Hypothalamus (tissue), 51 donors: ENCODE measurements at places on chromosomes 3 and 15.

GRCh38 chr15:91445695-91446228 lies 345.7 kb downstream of the SV2B start:
- DNase-seq: no peak

DNA sequence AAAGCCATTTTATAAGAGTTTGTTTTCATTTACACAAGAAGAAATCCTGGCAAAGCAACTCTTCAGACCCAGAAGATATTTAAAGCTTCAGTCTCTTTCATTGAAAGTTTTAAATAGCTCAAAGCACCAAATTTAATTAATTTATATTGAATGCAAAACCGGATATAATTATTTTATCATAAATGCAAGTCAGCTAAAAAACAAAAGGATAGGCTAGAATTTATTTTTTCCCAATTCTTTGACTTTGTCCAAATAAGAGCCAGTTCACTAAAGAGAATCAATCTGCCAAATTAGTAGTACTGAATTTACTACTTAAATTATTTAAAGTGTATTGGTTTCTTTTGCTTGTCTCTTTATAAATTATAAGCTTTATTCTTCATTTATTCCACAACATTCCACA lies 101.5 kb downstream of the ZNF385D start:
- no peak for DNase-seq

DNA sequence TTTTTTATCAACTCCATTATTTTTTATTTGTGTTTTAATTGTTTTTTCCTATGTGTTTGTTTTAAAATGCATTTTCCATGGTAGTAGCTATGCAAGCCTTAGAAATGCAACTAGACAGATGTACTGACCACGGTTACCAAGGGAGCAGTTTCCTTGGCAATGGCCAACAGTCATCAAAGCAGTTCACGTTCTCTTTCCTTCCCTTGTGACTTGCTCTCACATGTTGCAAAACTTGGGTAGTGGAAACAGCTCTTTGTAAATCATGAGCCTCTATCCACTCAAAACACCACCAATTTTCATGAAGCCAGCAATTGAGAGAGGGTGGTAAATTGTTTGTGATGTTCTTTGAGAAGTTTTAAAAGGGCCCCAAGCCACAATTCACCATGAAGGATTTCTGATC lies 499.4 kb upstream of the MDFIC2 start:
- no peak for DNase-seq

DNA sequence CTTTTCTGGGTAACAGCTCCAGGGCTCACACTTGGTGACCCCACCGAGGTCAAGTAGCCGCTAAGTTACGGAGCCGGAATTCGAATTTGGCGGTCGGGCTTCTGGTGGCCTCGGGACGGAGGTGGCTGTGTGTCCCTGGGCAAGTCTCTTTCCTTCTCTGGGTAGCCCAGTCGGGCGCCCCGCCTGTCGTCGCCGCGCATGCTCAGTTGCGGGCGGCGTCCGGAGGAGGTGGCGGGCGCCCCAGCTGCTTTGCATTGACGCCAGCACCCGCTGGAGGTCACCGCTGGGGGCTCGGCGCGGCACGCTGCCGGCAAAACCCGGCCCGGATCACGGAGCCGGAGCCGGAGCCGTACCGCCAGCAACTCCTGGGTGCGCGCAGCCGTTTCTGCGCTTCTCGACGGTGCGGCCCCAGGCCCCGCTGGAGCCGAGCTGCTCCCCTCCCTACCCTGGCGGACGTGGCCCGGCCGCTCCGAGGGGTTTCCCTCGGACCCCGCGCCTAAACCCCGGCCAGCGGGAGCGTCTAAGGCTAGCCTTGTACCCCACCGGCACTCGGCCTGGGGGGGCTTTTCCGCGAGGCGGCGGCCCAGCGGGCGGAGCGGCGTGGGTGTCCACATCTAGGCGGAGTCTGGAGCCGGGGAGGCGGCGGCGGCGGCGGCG lies 474 bp upstream of the PDE8A start:
- peak; percentile 92 for DNase-seq

DNA sequence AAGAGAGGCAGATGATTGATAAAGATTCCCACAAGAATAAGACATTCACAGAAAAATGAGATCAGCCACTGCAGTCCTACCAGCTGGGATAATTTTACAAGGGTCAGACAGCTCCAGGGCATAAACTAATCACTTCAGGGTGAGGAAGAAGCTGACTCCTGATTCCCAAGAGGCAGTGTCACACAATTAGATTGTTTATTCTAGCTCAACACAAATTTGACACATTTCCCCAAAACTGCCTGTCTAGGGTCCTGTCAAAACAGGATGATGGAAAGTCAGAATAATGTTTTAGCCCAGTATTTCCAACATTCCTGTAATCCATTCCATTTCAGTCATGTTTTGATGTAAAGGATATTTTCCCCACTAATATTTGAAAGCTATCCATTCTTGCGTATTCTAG lies 110.8 kb downstream of the TNIK start:
- no peak for DNase-seq

DNA sequence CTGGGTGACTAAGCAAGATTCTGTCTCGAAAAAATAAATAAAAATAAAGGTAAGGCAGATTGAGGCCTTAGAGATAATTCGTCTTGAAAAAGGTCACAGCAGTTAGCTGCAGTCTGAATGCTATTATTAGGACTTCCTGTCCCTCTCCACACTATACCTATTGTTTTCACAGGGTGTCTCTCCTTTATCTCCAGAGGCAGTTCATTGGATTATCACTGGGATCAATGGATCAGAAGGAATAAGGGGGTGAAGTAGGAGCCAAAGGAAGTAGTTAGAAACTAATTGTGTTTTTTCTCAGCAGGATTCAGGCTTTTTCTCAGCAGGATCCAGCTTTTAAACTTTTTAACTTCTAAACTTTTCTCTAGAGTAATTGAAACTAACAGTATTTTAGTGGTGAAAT lies 326.9 kb downstream of the IL5RA start:
- DNase-seq: no peak

DNA sequence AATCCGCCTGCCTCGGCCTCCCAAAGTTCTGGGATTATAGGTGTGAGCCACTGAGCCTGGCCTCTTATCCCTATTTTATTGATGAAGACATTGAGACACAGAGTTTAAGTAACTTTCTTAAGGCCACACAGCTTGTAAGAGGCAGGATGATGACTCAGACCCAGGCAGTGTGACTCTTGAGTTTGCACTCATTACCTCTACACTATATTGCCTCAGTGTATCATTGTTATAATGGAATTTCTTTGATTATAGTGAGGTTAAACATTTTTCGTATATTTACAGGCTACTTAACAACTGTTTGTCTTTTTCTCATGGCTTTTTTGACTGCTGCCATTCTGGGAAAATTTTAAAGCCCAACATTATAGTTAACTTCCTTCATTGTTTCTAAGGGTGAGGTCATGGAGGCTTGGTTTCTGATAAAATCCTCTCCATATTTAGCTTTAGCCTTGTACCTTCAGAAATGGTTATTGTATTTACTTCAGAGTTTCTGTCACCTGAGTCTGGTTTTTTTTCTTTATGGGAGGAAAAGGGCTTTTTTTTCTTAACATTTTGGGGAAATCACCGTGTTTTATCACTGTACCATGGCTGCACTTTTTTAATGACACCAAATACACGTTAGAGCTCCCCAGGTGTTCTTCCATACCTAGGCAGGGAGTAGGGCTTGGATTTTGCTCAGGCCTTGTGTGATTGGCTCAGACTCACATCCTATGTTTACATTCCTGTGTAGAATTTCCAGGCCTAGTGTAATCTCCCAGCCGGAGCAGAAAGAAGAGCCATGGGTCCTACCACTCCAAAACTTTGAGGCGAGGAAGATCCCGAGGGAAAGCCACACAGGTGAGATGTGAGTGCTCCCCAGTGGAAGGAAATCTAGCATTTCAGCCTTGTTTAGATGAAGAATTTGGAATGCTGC lies 6.3 kb downstream of the ZNF774 start:
- no peak for DNase-seq

DNA sequence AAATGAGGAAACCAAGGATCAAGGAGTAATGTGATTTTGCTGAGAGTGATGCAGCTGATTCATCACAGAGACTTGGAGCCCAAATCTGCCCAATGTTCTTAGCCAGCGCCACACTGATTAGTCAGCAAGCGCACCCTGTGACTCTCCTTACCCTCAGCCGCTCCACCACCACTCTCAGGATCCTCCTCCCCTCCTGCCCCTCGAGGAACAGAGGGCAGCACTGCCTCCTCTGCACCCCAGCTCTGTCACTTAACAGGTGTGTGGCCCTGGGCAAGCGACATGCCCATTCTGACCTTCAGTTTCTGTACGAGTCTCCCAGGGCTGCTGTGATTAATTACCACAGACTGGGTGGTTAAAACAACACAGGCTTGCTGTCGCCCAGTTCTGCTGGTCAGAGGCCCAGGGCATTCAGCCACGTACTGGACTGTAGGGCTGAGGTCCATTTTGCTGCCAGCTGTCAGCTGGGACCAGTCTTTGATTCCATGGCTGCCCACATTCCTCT lies 36.1 kb upstream of the HRH1 start:
- DNase-seq: no peak

GRCh38 chr3:37453393-37454389 lies 279.3 kb upstream of the LRRFIP2 start:
- DNase-seq: peak; percentile 42

DNA sequence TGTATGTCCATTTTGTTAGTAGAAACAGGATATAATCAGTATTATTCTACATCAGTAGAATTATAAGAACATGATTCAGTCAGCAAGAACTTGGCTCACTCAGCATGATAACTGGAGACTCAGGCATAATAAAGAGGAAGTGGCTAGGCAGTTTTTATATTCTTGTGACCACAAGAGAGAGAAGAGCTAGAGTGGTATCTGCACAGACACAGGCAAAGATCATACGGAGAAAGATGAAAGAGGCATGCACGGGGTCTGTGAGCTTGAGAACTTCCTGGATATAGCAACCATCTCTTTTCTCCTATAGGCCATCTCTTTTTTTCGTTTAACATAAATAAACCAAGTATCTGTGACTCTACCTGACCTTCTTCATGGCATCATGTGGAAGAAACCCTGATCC lies 46.8 kb downstream of the MYO5A start:
- DNase-seq: no peak

GRCh38 chr3:12963231-12963896 lies 109.9 kb downstream of the IQSEC1 start:
- DNase-seq: no peak

- DNase-seq: no peak
Measured at GRCh38 chr15:95149771-95150170, 918.4 kb downstream of the MCTP2 start.

DNA sequence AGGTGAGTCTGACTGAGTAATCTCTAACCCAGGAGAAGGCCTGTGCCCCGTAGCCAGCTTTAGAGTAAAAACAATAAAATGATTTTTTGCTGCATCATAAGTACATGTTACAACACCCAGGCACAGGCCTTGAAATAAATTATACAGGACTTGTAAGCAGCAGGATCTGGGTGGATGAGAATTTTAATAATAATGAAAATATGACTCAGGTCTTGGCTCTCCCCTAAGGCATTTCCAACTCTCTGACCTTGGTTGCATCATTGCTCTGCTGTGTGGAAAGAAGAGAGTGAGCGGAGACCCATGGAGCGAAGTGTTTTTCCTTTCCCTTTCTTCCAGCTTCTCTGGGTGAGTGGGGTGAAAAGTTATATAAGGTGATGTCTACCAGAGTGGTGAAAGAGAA lies 44.6 kb downstream of the EOMES start:
- DNase-seq: no peak

GRCh38 chr3:58683001-58683458 lies 16.5 kb upstream of the FAM3D start:
- no peak for DNase-seq

DNA sequence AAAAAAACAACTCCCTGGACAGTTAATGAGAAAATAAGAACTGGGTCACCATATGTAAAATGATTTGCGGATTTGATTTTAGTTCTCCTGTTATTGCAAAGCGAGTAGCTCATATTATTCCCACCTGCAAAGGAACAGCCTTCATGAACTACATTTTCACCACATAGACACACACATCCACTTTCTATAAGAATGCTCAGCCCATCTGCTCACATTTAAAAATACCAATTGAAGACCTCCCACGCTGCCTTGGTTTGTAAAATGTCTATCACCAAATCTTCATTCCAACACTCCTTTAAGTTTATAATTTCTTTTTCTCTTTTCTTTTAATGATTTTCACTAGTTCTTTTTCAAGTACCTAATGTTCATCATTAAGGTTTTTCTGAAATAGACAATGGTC lies 148.6 kb downstream of the FGF12 start:
- DNase-seq: no peak
